ENCODE measurements at places on chromosomes 2 and 18. TPM values are rescaled to one million over a fixed set of nuclear protein-coding genes. Genes with fewer than 3 reads are reported as not detected.

The TMEM198 gene
- 3.6 TPM for total RNA-seq

The C2orf80 gene
- not detected for total RNA-seq

The ANKRD30B gene
- 1.2 TPM for total RNA-seq

The SCYGR6 gene
- total RNA-seq, result not detected

The XIRP2 gene
- total RNA-seq, result not detected

The PAIP2B gene
- 0.33 TPM for total RNA-seq

The FAM210A gene
- 28.6 TPM for total RNA-seq

The SLC8A1 gene
- total RNA-seq, result 13.4 TPM

The CTAGE1 gene
- total RNA-seq, result not detected

The PLCD4 gene
- 8.9 TPM for total RNA-seq

The IL18R1 gene
- total RNA-seq, result 0.34 TPM

The OTOF gene
- total RNA-seq, result not detected

The UGT1A9 gene
- not detected for total RNA-seq

The FEV gene
- total RNA-seq, result not detected

The DOK6 gene
- under 0.01 TPM for total RNA-seq

The FOXD4L1 gene
- total RNA-seq, result not detected

The RNF152 gene
- 3.6 TPM for total RNA-seq

The ASAP2 gene
- 54.3 TPM for total RNA-seq

The NCKAP1 gene
- total RNA-seq, result 164 TPM

The ATG16L1 gene
- 48.3 TPM for total RNA-seq

The FLACC1 gene
- 2.0 TPM for total RNA-seq

The ATP6V1B1 gene
- 1.1 TPM for total RNA-seq

The LTBP1 gene
- total RNA-seq, result 8.7 TPM

The WDR43 gene
- total RNA-seq, result 120 TPM

The RBM43 gene
- total RNA-seq, result 4.1 TPM

The PKDCC gene
- 30.2 TPM for total RNA-seq

The PSMA8 gene
- not detected for total RNA-seq

The HRH4 gene
- total RNA-seq, result 0.15 TPM

The ALMS1 gene
- 19.3 TPM for total RNA-seq

The TMSB10 gene
- 2,625 TPM for total RNA-seq
